ENCODE measurements at places on chromosomes 7 and 10.

DNA sequence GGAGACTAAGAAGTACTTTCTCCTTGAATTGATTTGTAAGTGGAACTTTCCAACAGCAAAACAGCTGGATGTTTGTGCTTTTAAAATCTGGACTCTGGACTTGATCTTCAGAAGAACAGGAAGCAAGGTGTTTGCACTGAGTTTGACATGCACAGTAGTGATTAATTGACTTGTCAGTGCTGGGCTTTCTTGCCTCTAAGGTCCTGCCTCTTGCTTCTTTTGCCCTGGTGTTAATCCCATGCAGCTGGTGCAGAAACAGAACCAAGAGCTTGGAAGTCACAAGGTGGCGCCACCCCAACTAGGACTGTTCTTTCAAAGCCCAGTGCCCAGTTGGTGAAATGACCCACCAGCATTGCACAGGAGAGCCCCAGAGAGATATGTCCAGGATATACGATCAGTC is 66.8 kb upstream of the SEPHS1 start:
- H3K27ac ChIP-seq = no peak overlapping the region
- H3K4me3 ChIP-seq = no peak overlapping the region

DNA sequence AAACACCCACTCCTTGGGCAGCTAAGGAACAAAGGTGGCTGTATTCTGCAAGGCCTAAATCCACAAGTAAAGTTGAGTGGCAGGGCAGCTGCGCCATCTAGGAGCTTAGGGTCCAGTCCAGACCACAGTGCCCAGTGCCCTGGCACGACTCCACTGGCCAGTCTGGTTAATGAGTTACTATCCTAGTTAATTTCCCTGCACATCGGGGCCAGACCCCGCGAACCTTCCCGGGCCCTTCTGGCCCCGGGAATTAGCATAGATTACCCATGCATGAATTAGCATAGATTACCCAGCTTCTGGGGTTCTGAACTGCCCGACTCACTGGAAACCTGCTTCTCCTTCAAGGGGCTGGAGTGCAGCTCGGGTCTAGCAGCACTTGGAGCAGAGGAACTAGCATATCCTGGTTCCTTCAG is 3.2 kb upstream of the EMX2 start:
- H3K27me3 ChIP-seq = peaks cover 99% of the 10 kb centered on the region
- DNase-seq = no peak
- H3K27ac ChIP-seq = no peak overlapping the region
- no peaks in the 10 kb centered on the region for H3K36me3 ChIP-seq
- no peak overlapping the region for H3K4me3 ChIP-seq

GRCh38 chr7:26486153-26486552 is 194.5 kb downstream of the SNX10 start:
- no peak for DNase-seq
- no peaks in the 10 kb centered on the region for H3K36me3 ChIP-seq
- no peaks in the 10 kb centered on the region for H3K27me3 ChIP-seq
- H3K4me3 ChIP-seq = no peak overlapping the region

DNA sequence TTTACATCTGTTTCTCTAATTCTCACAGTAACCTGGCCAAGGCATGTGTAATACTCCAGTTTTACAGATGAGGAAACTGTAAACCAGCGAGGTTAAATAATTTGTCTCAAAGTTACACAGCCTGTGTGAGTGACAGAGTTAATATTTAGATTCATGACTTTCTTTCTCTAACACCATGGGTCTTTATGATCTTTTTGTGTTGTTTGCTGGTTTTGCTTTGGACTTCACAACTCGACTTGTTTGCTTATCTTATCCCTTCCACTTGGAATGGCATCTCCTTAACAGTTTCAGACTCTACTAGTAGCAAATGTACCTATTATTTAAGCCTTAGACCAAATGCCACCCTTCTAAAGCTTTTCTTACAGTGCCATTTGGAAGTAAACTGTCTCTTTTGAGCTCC is 34.4 kb downstream of the MXI1 start:
- no peak overlapping the region for H3K27ac ChIP-seq
- H3K4me1 ChIP-seq = no peaks in the 10 kb centered on the region
- DNase-seq = no peak
- no peaks in the 10 kb centered on the region for H3K27me3 ChIP-seq
- H3K4me3 ChIP-seq = no peak overlapping the region

DNA sequence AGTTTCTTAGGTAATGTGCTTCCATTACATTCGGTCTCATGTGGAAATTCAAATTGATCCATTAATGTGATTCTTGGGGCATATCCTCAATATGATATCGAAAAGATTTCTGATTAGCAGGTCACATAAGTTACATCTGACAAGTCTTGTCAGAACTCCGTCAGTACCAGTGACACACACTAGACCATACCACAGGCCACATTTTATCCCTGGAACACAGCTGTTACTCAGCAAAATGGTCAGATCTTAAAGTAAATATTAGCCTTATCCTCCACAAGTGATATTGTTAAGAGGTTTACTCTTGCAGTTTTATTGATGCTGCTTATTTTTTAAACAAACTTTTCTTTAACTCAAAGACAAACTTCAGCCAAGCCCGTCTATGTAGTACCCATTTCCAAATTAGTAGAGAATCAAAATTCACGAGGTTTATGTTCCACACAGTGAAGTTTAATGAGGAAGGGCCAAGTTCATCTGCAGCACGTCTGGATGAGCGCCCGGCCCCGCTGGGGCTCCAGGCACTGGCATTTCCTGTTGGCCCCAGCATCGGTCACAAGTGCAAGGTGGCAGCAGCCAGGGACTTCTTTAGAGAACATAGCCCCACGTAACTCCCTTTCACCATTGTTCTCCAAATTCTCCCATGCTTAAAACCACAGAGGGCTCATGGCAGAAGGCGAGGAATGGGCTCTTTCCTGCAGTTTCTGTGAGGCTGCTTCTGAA is 132.2 kb downstream of the VIPR2 start:
- H3K4me3 ChIP-seq = no peak overlapping the region
- H3K4me1 ChIP-seq = no peaks in the 10 kb centered on the region
- DNase-seq = no peak

- H3K27ac ChIP-seq = no peak overlapping the region
- no peak for DNase-seq
- no peaks in the 10 kb centered on the region for H3K4me1 ChIP-seq
- H3K27me3 ChIP-seq = no peaks in the 10 kb centered on the region
- H3K36me3 ChIP-seq = no peaks in the 10 kb centered on the region
Observed at GRCh38 chr10:36092116-36092515, 450.0 kb upstream of the FZD8 start.

DNA sequence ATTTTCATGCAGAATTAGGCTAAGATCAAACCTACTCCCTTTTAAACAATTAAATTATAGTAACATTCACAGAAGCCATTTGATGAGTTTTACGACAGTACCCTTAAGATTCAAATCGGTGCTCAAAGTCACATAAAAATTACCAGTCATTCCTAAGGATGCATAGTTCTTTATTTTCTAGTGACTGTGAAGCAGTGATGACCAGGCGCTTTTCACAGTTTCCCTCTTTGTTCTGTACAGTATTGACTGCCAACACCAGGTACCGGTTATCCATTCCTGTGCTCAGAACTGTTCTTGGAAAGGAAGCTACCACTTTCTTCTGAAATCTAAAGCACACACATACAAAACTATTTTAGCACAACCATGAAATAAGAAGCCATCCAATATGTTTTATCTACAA is 1.9 kb downstream of the DNA2 start:
- H3K4me1 ChIP-seq = peaks cover 6% of the 10 kb centered on the region
- no peak overlapping the region for H3K27ac ChIP-seq
- H3K36me3 ChIP-seq = peaks cover 54% of the 10 kb centered on the region
- peak overlapping the region; percentile 45 for H3K4me3 ChIP-seq
- H3K27me3 ChIP-seq = no peaks in the 10 kb centered on the region

All from RWPE2 (cell line).